ENCODE measurements at places on chromosomes 16 and 17. TPM values are rescaled to one million over a fixed set of nuclear protein-coding genes. Genes with fewer than 3 reads are reported as not detected.

The UNC13D gene
- total RNA-seq: 2.3 TPM

The HOXB1 gene
- not detected for total RNA-seq

The ARHGAP27 gene
- 13.9 TPM for total RNA-seq

The PLLP gene
- total RNA-seq: not detected

The KCTD2 gene
- total RNA-seq: 27.3 TPM

The PYDC1 gene
- not detected for total RNA-seq

The PRKCA gene
- 45.7 TPM for total RNA-seq

The CUEDC1 gene
- 14.4 TPM for total RNA-seq

The THAP11 gene
- 58.1 TPM for total RNA-seq

All from smooth muscle cell of trachea (primary cell).